ENCODE measurements at places on chromosomes 1 and 21.

- no peak for DNase-seq
These were observed 100.3 kb upstream of the CHODL start for GRCh38 chr21:18144339-18144738.

- DNase-seq = no peak
These were observed 44.7 kb upstream of the FMO2 start for GRCh38 chr1:171140401-171140800.

DNA sequence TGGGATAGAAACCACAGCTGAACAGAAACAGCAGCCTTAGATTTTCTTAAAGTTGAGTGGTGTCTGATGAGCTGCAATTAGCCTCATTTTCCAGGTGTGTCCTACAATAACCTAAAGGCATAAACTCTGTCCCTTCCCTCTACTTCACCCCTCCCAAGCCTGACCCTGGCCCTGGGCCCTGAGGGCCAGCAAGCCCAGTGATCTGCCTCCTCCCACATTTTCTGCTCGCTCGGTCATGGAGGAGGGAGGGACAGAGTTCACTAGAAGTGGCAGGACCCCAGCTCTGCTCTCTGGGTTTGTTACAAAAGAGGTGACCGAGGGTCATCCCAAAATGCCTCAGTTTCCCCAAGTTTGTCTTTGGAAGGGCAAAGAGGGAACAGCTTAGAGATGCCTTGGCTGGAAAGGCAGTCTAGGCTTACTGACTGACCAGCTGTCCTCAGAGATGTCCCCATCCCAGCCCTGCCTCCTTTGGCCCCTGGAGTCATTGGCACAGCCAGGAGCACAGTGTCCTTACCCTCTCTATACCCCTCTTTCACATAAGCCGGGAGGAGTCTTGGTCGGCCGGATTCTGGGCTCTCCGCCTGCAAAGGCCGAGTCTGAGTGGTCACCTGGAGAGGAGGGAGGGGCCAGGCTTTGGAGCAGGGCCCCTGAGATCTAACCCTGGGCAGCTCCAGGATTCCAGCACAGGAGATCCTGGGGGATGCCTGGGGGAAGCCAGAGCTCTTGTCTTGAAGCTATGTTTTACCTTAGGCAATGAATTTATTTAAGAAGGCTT lies 172.7 kb downstream of the PTPRU start:
- no peak for DNase-seq

- no peak for DNase-seq
These were observed 590.3 kb downstream of the PTPRU start for GRCh38 chr1:29826646-29827045.

- DNase-seq = no peak
These were observed 73.9 kb downstream of the NENF start for GRCh38 chr1:212506666-212507065.

- DNase-seq = no peak
These were observed 342.8 kb downstream of the NCAM2 start for GRCh38 chr21:21341041-21341440.

- DNase-seq = no peak
These were observed 94.6 kb downstream of the IGSF21 start for GRCh38 chr1:18201997-18202719.

DNA sequence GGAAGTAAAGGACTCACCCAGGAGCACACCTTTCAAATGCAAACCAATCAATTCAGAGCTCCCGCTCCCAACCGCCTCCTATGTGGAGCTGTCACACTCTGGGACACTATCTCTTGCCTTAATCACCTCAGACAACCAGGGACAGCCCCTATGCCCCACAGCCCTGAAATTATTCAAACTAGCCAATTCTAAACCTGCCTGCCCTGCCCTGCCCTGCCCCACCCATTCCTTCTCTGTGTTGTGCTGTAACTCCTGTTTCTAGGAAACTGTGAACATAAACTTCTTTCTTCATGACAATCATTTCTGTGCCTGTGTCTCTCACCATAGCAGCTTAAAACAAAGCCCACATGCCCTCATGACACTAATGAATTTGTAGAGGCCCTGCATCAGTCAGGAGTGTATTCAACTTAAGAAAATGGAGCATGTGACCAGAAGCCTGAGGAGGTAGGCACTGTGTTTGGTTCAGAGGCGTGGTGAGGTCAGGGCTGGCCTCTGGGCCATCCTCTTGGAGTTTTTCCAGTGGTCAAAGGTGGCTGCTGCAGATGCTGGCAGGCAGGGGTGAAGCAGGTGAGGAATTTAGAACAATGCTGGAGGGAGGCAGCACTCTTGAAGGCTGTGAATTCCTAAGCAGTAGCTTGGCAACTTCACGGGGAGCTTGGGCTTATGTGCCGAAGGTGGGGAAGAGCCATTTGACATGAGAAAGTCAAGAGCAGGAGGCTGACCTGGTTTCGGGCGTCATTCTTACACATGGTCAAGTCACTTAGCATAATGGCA lies 74.5 kb downstream of the RHOU start:
- DNase-seq = no peak

DNA sequence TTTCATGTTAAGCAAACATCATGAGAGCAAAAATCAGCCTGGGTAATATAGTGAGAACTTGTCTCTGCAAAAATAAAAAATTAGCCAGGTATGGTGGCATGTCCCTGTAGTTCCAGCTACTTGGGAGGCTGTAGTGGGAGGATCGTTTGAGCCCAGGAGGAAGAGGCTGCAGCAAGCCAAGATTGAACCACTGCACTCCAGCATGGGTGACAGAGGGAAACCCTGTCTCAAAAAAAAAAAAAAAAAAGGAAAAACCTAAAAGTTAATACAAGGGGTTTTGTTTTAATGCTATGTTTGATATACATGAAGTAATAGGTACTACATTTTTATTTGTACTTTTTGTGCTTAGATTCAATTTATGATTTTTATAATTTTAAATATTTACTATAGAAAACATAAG lies 27.1 kb upstream of the SLC35A3 start:
- DNase-seq = no peak

DNA sequence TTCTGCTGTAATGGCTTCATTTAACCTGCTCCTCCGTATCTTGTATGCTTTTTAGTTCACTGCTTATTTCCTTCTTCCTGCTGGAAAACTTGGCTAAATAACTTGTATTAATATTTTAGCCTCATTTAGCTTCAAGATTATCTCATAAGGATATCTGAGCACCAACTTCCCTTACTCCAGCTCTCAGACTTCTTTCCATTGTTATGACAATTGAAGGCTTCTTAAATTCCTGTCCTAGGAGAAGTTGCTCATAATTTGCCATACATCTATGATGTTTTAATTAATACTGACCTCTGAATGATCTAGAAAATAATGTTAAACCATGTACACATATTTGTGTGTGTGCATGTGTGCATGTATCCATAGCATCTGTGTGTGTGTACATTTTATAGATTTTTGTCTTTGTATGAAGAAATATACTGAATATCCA lies 1524.4 kb upstream of the TPTE start:
- DNase-seq = no peak

- DNase-seq = peak; percentile 7
These were observed 17.8 kb upstream of the MYCL start for GRCh38 chr1:39919545-39919944.

DNA sequence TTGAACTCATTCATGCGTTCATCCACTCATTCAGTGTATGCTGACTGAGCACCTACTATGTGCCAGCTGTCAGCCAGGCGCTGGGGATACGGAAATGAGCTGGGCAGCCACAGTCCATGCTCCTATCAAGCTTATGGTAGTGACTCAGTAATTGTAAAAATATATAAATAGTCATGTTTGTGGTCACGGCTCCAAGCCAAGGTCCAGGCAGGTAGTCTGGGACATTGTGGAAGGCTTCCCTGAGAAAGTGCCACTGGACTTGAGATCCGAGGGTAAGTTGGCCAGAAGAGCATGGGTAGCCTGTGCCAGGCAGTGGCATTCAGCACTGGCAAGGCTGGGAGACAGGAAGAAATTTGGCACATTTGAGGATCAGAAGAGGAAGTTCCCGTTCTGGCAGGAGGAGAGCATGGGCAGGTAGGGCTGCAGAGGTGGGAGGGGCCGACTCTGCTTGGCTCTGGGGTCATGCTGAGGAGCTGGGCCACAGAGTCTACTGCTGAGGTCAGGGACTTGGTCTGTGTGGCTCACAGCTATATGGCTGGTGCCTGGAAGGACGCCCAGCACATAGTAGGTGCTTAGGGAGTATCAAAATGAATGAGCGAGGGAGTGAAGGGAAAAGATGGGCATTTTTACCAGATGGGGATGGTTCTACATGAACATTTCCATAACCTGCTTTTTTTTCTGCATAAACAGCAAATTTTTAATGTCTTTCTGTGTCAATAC lies 6.9 kb downstream of the PTPRF start:
- no peak for DNase-seq

- DNase-seq = no peak
These were observed 129.5 kb downstream of the CAMTA1 start for GRCh38 chr1:6914706-6915105.

GRCh38 chr1:204150702-204151551 lies 917 bp downstream of the ETNK2 start:
- DNase-seq = no peak

DNA sequence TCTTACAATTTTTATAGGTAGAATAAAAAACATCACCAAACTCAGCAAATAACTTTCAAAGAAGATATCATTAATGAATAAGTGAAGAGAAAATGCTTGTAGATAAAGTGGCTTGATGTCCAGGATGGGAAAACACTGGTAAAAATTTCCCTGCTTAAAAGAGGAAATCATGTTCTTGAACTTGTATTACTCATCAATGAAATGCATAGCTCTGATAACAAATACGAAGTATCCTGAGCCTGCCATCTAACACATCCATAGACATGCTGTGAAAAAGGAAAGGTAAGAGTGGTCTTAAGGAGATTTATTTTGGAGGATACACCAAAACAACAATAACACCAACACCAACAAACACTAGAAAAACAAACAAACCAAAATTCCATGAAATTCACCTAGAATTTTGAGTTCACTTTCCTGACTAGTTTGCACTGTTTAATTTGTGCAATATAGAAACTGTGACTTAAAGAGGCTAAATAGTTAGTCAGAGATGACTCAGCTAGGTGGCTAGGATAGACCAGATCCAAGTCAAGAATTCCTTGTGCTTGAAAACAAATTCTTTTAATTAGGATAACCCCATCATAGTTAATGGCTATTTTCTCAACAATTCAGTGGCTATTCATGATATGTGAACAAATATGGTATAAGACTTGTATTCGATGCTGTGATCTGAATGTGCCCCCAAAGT lies 179.8 kb upstream of the KCNK2 start:
- DNase-seq = no peak

DNA sequence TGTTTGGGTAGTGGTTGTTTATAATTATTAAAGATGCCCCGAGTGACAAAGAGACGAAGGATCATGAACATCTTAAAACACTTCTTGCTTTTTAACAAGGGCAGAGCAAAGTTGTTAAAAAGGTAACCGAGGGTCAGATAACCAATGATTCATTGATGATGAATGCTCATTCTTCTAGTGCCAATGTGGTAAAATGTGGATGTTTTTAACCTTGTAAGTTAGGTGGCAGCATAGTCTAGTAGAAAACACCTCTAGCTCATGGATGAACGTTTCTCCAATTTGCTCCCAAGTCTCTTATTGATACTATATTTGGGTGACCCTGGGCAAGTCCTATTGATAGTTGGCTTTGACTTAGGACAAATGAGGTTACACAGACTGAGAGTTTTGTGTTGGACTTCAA lies 167.9 kb downstream of the KIF26B start:
- no peak for DNase-seq

- no peak for DNase-seq
These were observed 149.5 kb upstream of the HP1BP3 start for GRCh38 chr1:20936621-20937020.

DNA sequence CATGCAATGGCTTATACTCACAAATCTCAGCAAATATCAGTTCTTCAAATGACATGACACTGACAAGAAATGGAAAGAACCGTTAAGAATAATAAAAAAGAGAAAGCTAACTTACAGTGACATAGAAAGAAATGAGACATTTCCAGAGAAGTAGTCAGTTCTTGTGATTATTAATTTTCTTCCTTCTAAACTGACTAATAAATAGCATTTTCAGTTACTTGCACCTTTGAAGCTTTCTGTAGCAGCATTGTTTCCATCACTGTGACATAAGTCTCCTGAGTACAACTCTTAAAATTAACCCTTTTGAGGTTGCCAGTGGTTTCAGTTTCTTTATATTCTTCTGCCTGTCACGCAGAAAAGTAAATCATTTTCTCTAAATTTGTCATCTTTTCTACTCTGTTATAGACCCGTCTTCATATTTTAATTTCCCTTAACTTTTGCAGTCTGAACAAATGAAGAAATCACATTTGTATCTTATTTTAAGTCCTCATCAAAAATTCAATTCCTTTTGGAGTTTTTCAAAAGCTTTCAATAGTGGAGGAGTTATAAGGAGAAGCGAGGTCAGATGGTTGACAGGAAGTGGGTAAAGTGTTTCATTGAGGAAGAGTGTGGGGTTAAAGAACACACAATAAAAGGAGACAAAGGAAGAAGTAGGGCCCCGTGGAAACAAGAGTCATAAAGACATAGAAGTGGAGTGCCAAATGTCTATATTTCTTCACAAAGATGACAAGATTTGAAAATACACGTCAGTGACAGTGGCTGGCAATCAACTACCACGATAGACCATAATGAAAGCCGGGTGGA lies 57.9 kb upstream of the S1PR1 start:
- DNase-seq = no peak

- DNase-seq = no peak
These were observed 29.5 kb downstream of the C2CD2 start for GRCh38 chr21:41924368-41924754.

All from activated CD8-positive, alpha-beta memory T cell treated with anti-CD3 and anti-CD28 coated beads for 48 hours (primary cell).